ENCODE measurements at places on chromosomes 7 and 10. TPM values are rescaled to one million over a fixed set of nuclear protein-coding genes. Genes with fewer than 3 reads are reported as not detected.

GRCh38 chr10:93064874-93065660, 4.5 kb downstream of the CYP26C1 start:
- no peak for DNase-seq

GRCh38 chr10:79038841-79039201, 29.9 kb upstream of the ZMIZ1 start:
- DNase-seq: no peak

GRCh38 chr7:51706851-51707250, 390.2 kb upstream of the COBL start:
- no peak for DNase-seq

DNA sequence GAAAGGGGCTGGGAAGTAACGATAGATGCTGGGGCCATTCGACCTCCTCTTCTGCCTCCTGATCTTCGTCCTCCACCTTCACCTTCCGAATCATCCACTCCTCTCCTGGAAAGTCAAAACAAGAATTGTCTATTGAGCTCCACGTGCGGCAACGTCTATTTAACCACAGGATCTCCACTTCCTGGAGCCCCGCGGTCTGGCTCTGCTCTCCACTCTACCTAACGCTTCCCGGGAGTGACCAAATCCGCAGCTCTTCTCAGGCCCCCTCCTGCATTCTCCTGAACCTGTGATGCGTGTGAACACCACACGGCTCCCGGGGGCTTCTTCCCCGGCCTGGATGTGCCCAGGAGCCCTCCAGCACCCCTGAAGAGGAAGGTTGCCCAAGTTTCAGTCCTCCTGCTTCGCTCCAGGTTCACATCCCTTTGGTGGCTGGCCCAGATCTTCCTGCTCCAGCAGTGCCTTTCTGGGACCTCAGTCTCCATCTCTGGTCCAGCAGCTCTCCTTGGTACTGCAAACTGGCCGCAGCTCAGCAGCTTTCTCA, 7.2 kb downstream of the ZNF467 start:
- no peak for DNase-seq

DNA sequence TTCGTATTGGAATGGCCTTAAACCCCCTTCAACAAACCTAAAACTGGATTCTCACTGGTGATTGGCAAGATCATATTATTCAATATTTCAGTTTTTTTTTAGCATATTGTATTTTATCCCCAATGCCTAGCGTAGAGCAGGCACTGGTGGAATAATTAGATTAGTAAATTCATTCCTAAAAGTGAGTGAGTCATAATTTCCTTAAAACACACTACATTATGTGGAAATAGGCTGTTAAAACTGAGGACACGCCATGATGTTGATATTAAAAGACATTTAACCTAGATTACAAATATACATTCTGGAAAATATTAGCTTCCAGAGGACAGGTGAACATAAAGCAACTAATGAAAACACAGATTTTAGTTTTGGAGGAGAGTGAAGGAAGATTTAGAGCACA, 463.9 kb downstream of the PARD3 start:
- no peak for DNase-seq

DNA sequence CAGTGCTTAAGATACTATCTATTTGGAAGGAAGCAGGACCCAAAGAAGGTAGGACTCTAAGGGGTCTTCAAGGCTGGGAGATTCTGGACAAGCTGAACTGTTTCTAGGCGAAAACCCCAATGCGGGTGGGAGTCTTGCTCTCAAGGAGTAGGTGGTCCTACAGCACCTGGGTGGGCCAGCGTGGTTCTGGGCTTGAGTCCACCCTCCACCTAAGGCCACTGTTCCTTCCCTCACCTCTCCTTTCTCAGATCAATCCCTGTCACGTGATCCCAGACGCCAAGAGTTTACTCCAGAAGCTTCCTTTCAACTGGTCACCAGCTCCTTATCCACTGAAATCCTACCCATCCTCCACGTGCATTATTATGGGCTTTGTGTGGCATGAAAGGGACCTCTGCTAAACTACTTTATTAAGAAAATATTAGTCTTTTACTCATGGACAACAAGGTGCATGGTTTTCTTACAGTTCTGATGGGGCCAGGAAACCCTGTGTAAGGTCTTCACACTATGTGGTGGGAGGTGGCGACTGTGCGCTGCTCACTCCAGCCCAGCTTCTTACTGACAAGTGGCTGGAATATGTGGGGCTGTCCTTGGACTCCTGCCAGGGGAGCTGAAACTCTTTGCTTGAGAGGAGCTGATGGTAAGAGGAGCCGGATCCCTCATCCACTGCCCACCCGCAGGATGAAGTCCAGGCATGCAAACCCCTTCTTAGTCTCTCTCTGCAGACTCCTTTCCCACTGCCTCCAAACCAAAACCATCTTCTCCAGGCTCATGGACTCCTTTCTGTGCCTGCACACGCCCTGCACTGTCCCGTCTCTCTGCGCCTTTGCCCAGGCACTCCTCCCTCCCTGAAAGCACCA, 1.6 kb downstream of the ZNF746 start:
- DNase-seq: no peak

DNA sequence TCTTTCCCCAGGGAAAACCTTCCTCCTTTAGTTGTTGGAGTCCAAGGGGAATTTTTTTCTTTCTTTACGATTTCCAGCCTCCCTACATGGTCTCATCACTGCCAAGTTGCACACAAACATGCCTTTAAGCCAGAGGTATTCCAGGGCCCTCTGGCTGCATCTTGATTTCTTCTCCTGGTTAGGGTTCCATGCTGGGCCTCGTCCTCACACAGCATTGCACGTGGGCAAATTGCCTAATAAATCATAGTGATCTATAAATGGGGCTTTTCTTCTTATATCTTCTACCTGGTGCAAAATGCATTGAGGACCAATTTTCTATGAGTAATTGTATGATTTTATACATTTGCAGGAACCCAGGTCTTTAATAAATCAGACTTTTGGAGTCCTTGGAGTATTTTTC, 284.2 kb downstream of the C7orf25 start:
- DNase-seq: no peak

GRCh38 chr7:101746314-101746713, 71.1 kb upstream of the CUX1 start:
- DNase-seq: no peak

GRCh38 chr10:13527864-13528122, 1.0 kb downstream of the BEND7 start:
- DNase-seq: no peak

- DNase-seq: no peak
Measured at GRCh38 chr7:2931034-2931415, 86.9 kb upstream of the GNA12 start.

- DNase-seq: no peak
Measured at GRCh38 chr10:124351481-124352220, 67.1 kb downstream of the OAT start.

- DNase-seq: no peak
Measured at GRCh38 chr7:96329241-96329640, 7.3 kb upstream of the SLC25A13 start.

- DNase-seq: no peak
Measured at GRCh38 chr10:133225707-133226191, 4.3 kb upstream of the UTF1 start.

- DNase-seq: no peak
Measured at GRCh38 chr10:15879663-15880062, 19.4 kb upstream of the MINDY3 start.

GRCh38 chr10:104353325-104354048, at the start of gene CFAP58:
Gene CFAP58 (plus strand): TSS chr10:104353833. CDS start chr10:104353898, 65 bp downstream.
- peak; percentile 91 for DNase-seq

- DNase-seq: no peak
Measured at GRCh38 chr10:128852449-128852848, 614.6 kb upstream of the MGMT start.

DNA sequence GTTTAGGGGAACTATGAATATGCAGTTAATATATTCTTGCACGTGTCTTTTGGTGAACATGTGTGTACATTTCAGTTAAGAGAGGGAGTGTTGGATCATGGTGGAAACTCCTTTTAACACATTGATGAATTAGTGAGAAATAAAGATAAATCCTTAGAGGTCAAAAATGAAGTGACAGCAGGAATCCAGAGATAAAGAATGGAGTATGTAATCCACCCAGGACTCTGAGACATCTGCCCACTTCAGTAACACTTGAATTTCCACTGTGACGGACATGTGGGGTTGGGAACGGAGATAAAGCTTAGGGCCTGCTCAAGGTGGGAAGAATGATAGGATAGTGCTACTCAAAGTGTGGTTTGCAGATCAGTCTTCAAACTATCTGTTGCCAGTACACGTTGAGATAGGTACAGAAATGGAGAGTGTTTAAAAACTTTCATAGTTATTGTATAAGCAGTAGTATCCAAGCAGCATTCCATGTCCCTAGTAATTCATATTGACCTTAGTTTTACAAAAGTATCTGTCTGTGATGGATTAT, 6.6 kb upstream of the RELN start:
- DNase-seq: no peak

CPA1 gene
- total RNA-seq: not detected

SUFU gene
- 20.5 TPM for total RNA-seq

ZNF786 gene
- total RNA-seq: 18.6 TPM

WEE2 gene
- total RNA-seq: not detected

FOXI2 gene
- not detected for total RNA-seq

LEP gene
- not detected for total RNA-seq

All from CD4-positive, alpha-beta memory T cell (primary cell).